ENCODE measurements at places on chromosomes 7 and 10.

- DNase-seq, result no peak
Measured at GRCh38 chr7:111982133-111982532, 224.1 kb downstream of the DOCK4 start.

DNA sequence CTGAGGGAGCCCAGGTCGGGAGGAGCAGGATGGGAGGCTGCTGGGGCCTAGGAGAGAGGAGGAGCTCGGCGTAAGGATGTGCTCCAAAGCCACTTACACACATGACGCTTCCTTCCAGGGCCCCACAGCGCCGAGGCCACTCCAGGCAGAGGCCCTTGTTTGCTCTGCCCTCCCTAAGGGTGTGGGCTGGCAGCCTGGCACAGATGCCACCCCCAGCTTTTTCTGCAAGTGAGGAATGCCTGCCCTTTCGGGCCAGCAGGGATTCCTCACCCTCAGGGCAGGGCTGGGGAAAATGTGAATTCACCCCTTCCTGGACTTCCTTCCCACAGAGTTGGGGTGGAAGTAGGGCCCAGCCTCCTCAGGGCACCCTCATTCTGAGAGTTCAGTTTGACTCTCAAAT lies 5.6 kb upstream of the AQP1 start:
- DNase-seq, result no peak

DNA sequence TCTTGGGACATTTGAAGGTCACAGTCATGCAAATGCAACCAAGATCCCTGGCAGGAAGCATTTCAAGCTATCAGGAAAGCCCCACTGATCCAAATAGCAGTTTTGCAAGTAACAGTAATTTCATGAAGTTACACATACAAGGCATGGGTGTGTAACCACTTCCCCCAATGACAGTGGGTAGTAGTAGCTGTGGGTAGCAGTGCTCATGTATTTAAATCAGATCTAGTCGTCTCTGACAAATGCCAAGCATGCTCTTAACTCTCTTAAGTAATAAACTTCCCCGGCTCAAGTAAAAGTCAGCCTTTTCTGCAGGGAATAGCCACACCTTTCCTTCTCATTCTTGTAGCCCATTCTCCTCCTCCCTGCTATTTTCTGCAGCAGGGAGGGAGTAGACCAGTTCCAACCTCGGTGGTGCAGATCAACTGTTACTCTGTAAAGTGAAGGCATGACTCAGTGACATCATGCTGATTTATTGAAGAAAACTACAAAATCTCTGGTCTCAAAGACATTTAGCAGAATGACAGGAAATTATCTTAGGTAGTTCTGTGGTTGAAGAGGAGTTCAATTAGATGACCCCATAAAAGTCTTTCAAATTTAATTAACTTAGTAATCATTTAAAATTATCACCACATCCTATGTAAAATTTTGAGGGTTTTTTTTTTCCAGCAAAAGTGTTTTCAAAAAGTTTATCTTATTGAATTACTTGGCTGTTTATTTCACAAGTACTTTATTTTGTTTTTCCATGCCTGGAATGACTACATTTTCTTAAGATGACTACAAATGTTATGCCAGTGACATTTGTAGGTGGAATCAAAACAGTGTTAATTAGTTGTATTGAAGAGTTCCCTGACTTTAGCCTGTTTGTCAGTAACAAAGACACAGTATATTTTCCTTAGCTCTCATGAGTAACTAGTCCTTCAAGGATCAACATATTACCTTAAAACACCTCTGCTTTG lies 568.3 kb downstream of the INHBA start:
- DNase-seq, result no peak

DNA sequence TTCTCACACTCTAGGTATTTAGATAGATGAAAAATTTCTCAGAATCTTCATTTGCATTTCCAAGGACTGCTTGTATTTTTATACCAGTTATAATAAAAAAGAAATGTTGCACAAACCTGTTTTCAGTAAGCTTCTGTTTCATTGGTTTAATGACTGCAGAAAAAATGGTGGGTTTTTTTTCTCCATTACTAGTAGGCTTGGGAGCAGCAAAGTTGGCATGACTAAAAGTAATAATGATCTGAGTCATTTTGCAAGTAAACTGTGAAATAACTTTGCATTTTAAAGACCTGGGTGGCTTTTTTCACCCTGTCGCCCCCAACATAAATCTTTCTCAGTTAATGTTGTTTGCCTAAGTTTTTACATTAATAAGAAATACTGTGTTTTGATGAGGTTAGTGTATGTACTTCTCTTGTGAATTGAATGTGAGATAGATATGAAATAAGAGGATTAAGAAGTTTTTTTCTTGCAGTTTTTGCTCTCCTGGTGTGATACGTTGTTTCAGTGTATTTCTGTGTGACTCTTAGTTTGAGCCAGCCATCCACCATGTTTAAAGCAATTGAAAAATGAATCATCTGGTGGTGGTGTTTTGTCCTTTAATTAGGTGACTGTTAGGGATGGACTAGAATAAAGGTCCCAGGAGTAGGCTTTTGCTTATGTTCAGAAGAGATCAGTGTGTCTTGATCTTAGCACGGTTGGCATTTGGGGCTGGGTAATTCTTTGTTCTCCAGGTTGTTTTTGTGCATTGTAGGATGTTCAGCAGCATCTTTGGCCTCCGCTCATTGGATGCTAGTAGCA lies 1.8 kb downstream of the GNAI1 start:
- DNase-seq, result no peak

DNA sequence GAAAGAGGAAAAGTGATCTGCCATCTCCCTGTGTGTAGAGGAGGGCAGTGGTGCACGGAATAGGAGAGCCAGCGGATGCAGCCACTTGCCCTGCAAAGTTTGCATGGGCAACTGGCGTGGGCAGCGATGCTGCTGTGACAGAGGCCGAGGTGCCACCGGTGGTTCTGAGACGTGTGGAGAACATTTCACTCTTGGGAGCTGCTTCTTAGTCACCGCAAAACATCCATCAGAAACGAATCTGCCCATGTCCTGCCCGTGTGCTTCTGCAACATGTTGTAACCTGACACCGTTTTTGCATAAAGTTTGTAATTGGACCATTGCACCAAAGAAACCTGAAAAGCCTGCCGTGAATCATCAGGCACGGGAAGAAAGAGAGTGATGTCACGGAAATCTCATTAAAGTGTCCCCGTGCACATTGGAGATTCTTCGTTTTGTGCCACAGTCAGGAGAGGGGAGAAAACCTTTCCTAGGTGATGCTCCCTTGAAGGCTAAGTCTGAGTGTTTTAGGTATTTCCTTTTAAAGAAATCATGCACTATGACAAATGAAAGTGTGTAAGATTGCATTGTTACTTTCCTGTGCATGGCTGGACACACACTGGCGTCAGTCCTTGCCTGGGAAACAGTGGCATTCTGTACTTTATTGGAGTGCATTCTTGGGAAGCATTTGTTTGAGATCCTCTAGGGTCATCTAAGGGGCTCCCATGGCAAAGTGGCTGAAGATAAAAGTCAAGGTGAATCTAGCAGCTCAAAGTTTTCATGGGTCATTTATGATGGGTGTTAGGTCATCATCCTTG lies 302.6 kb downstream of the KLF6 start:
- no peak for DNase-seq

- no peak for DNase-seq
Measured at GRCh38 chr7:111138193-111138569, 47.3 kb downstream of the LRRN3 start.

- DNase-seq, result no peak
Measured at GRCh38 chr10:13732465-13732881, 145.7 kb downstream of the PRPF18 start.

GRCh38 chr7:116918704-116919103 lies 34.6 kb upstream of the ST7 start:
- no peak for DNase-seq

GRCh38 chr10:78528749-78529204 lies 495.1 kb downstream of the RPS24 start:
- DNase-seq, result no peak

- no peak for DNase-seq
Measured at GRCh38 chr10:69220507-69220906, 375 bp downstream of the HKDC1 start.

DNA sequence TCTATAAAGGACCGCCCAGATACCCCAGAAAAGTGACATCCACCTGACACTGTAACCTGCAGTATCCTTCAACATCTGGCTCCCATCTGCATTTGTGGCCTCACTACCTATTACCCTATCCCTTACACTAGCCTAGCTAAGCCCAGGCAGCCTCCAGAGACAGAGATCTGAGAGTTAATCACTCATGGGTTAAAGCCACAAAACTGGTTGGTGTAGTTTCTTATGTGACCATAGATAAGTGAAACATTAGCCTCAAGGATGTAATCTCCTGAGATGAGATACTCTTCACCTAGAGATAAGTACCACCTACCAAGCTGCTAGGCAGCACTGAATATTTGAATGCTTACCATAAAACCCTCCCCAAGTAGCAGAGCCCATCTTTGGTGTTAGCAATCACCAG lies 35.4 kb downstream of the CTTNBP2 start:
- no peak for DNase-seq

DNA sequence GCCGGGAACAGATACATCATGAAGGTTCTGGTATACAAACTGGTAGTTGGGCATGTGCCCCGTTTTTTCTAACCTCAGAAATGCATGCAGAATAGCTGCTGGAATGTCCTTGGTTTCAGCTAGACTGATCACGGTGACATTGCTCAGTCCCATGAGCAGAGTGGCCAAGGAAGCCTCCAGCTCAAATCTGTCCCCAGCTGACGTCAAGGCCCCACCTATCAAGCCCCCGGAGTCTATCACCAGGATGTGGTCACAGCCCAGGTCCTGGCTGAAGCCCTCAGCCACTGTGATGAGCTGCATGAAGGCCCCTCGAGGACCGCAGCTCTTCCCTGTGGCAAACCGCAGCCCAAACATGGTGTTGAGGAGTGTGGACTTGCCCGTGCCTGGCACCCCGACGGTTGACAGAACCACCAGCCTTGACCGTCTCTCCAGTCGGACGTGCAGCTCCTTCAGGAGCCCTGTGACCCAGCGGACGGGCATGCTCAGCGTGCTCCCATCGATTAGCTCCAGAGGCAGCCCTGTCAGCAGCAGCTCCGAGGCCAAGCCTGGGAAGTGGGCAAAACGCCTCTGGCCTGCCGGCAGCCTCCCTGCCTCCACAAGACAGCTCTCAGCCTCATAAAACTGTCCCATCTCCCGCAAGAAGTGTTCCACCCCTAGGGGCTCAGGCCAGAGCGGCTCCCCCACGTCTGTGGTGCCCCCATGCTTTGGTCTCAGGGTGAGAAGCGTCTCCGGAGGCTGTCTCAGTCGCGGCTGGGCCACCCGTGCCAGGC lies 7.8 kb upstream of the MRPS24 start:
- DNase-seq, result no peak

DNA sequence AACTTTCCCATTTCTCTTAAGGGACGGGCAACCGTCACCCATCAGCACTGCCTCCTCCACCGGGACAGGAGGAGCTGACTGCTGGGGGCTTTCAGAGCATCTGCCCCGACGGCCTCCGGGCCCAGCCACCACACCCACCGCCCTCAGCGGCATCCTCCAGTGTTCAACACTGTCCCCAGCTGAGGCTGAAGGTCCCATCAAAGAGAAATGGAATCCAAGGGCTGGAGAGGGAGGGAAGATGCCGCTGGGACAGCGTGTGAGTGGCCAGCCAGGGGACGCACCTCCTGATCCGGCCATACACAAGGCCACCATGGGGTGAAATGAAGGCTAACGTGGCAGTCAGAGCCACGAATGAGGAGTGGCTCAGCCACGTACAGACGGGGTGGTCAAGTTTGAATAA lies 153.6 kb upstream of the PPP2R2D start:
- no peak for DNase-seq

DNA sequence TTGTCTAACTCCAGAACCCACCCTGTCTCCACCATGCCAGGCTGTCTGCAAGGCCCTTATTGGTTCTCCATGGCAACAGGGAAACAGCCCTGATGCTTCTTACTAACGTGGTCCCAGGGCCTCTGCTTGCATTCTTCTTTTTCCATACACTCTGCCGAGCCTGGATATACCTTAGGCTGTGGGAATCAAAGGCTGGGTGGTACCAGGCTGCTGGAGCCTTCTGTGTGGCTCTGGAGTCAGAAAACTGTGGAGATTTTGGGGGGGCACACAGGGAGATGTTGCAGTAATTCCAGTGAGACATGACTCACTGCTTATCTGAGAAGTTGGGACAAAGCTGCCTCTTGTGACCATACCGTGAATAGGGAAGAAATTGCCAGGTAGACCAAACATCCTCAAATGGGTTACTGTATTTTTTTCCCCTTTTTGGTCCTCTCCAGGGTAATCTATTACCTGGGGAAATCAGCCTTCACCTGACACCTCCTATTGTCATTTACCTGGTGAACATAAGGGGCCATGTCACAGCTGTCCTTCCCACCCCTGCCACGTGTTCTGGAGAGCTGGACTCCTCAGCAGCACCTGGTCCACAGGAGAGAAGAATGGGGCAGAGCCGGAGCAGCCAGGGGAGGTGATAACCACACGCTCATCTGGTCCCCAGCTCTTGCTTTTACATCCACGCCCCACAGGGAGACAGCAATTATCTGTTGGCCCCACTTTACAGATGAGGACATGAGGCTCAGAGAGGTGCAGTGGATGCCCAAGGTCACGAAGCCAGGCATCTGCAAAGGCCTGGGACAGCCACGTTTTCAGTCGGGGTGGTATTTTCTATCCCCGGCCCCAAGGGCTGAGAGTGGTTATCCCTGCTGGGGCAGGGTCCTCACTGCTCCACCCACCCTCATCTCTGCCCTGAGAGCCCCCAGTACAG lies 4.6 kb downstream of the CHST3 start:
- no peak for DNase-seq
